ENCODE measurements at places on chromosomes 1 and 21.

DNA sequence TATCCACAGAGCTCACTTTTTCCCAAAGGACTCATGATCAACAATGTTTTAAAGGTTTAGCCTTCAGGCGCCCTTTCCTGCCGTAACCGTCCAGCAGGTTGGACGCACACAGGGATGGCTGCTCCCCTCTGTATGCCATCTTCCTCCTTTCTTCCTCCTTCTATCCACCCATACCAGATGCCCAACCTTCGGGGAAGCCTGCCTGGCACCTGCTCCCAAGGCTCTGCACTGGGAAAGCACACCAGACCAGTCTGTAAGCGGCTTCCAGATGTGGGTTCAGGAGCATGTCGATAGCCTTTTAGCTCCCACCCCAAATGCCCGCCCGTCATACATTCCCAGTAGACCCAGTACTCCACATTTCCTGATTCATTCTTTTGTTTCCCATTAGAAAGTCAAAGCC lies 52.9 kb downstream of the STUM start:
- DNase-seq, result no peak

DNA sequence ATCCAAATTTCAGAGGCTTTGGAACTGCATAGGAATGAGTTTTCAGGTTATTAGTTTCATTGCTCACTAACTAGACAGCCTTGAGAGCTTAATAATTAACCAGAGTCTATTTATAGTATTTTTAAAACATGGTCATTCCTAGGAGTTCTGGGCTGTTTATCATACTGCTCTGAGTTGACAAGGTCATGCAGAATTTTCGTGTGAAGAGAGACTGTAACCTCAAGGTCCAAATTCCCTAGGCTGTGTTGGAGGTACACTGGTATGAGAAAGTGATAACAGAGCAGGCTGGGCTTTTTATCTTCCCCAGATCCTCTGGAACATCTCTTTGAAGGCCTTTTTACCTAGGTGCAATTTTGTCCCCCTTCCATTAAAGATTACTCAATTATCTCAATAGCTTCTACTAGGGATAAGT lies 736.3 kb downstream of the LTN1 start:
- no peak for DNase-seq

DNA sequence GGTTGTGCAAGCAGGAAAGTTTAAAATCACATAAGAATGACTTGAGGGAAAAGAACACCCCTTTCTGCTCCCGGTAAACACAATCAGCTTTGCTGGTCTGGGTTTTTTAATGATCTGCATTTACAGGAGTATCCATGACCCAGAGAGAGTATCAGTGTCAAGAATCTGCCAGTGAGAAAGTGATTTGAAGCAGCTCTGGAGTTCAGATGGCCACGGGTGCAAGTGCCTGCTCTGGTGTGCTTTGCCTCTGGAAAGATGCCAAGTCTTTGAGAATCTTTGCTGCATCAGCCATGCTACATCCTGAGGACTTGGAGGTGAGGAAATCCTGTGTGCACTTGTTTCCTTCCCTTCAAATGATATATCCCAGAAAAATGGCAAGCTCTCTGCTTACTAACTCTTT lies 18.6 kb upstream of the MYSM1 start:
- no peak for DNase-seq

DNA sequence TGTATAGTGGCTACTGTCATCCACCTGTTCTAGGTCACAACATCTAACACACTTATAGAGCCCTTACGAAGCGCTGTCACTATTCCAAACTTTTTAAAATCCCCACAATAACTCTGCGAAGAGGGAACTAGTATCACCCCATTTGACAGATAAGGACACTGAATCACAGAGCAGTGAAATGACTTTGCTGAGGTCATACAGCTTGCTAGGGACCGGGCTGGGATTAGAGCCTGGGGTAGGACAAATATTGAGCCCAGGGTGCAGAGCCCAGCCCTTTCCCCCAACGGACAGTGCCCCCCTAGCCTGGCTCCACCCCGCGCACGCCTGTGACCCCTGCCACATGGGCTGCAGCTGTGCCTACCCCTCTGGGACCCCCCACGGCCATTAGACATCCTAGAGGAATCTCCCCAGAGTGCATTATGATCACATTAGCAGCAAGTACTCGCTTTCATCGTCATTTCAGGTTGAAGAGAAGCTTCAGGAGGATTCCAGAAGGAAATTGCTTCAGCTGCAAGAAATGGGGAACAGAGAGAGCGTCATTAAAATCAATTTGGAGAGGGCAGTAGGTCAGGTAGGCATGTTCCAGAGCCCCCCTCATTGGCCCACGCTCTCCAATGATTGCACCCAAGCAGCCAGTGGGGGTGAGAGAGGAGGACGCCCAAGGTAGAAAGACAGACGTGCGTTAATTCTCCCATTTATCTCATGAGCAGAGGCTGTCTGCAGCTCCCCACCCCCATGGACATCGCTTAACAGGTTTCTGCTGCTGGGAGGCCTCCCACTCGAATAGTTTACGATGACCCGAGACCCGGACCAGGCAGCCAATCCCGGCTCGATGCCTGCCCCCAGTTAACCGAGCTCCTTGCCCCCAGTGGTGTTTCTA lies 77.2 kb downstream of the FHAD1 start:
- DNase-seq, result no peak

- DNase-seq, result no peak
Observed at GRCh38 chr1:108533351-108534083, 26.4 kb upstream of the EEIG2 start.

DNA sequence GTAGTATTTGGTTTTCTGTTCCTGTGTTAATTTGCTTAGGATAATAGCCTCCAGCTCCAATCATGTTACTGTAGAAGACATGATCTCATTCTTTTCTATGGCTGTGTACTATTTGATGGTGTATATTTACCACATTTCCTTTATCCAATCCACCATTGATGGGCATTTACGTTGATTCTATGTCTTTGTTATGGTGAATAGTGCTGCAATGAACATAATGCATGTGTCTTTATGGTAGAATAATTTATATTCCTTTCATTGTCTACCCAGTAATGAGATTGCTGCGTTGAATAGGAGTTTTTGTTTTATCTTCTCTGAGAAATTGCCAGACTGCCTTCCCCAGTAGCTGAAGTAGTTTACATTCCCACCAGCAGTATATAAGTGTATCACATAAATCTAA lies 538.8 kb downstream of the LRRIQ3 start:
- peak; percentile 32 for DNase-seq

GRCh38 chr1:245232931-245233330 lies 78.1 kb downstream of the KIF26B start:
- DNase-seq, result no peak

- no peak for DNase-seq
Observed at GRCh38 chr1:32219022-32219421, 3.1 kb downstream of the TMEM234 start.

DNA sequence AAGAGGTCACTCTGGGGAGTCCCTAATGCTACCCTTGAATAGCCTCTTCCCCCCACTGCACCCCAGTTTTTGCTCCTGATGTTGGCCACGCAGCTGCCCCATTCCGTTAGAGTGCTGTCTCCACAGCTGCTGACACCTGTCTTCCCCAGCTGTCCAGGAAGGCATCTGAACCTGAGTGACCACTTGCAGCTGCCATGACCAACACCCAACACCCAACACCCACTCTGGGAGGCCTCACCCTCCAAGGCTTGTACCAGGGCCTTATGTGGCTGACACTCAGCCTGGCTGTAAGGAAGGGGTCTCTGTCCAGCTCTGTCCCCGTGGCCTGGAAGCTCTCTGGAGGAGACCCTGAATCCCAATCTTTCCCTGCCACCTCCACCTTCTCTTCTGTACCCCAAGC lies 26.7 kb upstream of the LDLRAP1 start:
- no peak for DNase-seq

DNA sequence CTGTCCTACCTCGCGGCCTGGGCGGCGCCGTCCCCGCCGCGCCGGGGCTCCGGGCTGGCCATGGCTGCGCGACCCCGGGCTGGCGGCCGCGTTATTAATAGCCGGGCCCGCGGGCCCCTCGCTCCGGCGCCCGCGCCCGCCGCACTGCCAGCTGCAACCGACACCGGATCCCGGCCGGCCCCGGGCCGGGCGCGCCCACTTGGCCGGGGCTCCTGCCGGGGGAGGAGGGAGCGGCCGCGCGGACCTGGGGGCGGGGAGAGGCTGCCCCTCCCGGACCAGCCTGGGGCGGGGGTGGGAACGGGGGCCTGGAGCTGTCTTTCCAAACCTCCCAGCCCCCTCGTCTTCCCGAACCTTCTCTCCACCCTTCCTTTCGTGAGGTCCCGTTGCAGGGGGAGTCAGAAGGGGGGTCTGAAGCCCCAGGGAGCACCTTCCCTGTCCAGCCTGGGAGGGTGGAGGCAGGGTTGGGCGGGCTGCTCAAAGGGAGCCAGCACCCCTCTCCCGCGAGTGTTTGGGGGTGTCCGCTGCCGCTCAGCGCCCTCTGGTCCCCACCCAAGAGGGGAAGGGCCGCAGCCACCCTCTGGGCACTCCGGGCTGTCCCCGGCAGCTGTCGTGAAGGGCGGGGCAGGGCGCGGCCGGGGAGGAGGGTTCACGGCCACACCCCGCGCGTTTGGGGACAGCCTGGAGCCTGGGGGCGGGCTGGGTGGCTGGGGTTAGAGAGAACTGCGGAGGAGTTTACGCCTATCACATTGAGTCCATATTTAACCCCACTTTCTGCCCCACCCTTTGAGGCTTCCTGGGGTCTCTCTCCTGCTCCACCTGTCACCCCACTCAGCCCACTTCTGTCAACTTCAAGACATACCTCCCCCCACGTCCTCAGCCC lies at the start of gene SYNC:
SYNC (minus strand) TSS at position 172 of the 880 bp plus-strand sequence; CDS start at position 62, 110 bp downstream.
- no peak for DNase-seq

DNA sequence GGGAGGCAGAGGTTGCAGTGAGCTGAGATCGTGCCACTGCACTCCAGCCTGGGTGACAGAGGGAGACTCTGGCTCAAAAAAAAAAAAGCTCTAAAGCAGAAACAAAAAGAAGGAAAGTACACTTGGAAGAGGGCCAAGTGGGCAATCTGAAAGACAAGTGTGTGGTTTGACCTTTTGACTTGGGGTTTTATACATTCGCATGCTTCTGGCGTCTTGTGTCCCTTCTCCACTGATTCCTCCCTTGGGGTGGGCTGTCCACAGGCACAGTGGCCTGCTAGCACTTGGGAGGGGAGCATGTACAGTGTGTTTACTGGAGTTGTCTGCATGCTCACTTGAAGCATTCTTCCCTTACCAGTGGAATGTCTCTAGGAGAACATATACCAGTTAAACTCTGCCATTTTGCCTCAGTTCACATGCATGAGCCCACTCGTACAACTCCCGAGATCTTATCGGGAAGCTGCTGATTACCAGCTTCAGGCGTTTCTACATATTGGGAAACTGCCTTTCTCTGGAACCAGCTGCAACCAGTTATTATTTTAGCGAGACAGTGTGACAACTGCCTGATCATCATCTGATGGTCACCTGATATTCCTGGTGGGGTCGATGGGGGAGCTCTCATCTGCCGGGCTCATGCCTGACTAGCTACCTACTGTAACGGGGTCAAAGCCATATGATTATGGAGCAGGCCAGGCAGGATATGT lies 113.5 kb upstream of the ZNF678 start:
- DNase-seq, result no peak

- no peak for DNase-seq
Observed at GRCh38 chr21:39178421-39178820, 4.8 kb downstream of the PSMG1 start.

GRCh38 chr1:227776331-227776771 lies 39.1 kb upstream of the PRSS38 start:
- DNase-seq, result no peak

DNA sequence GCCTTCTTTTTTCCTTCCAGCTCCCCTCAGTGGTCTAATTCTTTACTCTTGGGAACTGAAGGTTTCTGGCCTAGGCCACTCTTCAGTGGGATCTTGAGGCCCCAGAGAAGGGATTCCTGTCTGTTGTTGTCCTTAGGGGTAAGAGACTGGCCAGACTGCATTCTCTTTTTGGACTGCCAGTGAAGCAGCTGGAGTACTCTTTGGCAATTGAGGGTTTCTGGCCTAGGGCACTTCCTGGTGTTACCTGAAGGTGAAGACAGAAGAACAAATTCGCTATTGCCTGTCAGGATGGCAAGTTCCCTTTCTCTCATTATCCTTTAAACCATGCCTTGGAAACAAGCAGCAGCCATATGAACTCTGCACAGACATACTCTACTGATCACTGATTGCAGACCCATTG lies 286.6 kb upstream of the ZP4 start:
- DNase-seq, result no peak

- DNase-seq, result no peak
Observed at GRCh38 chr1:68010090-68010489, 40.3 kb downstream of the DIRAS3 start.

DNA sequence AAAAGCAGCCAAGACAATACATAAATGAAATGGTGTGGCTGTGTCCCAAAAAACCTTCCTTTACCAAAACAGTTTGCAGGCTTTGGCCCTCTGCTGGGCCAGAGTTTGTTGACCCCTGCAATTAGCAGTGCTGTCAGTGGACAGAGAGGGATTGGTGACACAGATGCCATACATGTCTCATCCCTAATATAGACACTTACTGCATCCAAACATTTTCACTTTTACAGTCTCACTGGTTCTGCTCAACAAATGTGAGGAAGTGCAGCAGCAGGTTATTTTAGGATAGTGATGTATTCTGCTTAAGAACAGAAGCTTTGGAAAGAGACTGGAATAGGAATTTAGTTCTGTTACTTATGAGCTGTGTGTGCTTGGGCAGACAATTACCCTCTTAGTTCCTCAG lies 462.8 kb upstream of the LRRC7 start:
- DNase-seq, result no peak

- no peak for DNase-seq
Observed at GRCh38 chr1:30903343-30904034, 5.1 kb downstream of the SDC3 start.

DNA sequence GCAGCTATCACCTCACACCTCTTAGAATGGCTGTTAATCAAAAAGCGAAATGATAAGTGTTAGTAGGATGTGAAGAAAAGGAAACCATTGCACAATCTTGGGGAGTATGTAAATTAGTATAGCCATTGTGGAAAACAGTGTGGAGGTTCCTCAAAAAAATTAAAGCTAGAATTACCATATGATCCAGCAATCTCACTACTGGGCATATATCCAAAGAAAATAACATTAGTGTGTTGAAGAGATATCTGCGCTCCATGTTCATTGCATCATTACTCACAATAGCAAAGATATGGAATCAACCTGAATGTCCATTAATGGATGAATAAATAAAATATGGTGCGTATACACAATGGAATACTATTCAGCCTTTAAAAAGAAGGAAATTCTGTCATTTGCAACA lies 68.9 kb downstream of the SNRPE start:
- DNase-seq, result no peak

DNA sequence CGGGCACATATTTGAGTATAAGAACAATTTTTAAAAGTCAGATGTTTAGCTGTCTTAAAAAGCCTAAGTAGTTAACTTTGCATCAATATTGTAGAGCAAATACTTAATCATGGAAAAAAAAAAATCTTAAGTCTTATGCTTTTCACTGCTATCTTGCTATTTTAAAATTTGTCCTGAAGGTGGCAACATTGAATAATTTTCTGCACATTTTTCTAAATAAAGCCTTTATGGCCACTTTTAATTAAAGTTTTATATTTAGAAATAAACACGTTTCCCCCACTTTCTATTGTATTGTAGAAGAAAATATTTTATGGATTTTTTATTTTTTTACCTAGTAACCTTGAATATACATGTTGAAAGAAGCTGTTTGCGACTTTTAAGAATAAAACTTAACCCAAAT lies 198.8 kb downstream of the AMY1C start:
- DNase-seq, result no peak

GRCh38 chr1:3560251-3560871 lies 50.9 kb downstream of the MEGF6 start:
- DNase-seq, result no peak
